ENCODE measurements at places on chromosomes 5 and 9. TPM values are rescaled to one million over a fixed set of nuclear protein-coding genes. Genes with fewer than 3 reads are reported as not detected.

Gene CDKN2B
- total RNA-seq = 0.33 TPM

DNA sequence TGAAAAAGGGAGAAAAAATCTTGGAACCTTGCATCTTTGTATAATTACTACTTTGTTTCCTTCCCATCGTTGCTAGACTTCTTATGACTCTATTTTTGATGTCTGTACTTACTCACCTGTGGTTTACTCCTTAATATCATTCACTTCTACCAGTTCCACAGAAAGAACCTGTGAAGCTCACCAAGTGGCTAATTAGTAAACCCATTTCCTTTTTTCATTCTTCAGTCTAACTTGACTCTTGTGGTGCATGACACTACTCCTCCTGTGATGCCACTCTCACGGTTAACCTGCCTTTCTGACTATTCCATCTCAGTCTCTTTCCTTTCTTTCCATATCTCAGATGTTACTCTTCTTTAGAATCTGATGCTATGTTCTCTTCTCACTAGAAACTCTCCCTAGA lies 14.6 kb downstream of the RECK start:
- DNase-seq = no peak

- no peak for DNase-seq
Measured at GRCh38 chr5:155101697-155102096, 88.1 kb downstream of the KIF4B start.

GRCh38 chr5:169164481-169164925 lies 136.4 kb downstream of the SLIT3 start:
- DNase-seq = no peak

GRCh38 chr5:123156577-123157296 lies 67.7 kb downstream of the PRDM6 start:
- DNase-seq = no peak

DNA sequence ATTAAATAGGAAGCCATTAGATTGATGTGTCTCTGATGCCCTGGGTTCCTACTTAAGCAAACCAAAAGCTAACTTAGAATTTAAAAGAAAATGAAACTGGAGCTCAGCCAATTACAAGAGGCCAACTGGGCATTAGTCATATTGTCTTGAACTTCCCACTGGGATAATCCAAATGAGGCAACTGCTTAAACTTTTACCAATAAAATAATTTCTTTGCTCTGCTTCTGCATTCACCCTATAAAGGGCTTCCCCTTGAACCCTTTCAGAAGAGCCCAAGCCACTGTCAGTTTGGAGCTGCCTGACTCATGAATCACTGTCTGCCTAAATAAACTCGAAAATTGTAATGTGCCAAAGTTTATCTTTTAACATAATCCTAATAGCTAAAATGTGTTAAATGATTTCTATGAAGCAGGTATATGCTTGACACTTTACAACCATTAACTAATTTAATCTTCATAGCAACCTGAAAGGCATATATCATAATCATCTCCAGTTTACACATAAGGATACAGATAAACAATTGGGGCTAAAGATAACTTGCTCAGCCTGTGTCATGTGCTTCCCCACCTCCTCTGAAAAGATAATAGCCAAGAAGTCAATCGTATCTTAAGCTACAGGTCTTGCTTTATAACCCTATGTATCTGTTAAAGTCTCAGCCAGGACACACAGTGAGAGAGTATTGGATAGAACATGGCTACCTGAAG lies 11.5 kb downstream of the GPR150 start:
- no peak for DNase-seq

DNA sequence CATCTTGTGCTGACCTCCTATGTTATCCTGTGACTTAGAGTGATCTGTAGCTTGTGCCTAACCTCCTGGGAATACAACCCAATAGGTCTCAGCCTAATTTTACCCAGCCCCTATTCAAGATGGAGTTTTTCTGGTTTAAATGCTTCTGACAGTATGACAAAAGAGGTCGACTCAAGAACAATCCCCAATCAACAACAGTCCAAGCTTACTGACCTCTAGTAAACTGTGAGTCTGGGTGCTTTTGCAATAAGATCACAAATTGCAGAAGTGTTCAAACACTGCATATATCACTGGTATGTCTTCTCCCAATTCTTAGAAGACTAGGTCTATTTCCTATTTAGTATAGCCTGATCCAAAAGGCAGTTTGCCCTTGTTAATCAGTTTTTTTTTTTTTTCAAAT lies 323.5 kb upstream of the PTGER4 start:
- DNase-seq = no peak

GRCh38 chr5:173896631-173897030 lies 8.5 kb downstream of the CPEB4 start:
- no peak for DNase-seq

DNA sequence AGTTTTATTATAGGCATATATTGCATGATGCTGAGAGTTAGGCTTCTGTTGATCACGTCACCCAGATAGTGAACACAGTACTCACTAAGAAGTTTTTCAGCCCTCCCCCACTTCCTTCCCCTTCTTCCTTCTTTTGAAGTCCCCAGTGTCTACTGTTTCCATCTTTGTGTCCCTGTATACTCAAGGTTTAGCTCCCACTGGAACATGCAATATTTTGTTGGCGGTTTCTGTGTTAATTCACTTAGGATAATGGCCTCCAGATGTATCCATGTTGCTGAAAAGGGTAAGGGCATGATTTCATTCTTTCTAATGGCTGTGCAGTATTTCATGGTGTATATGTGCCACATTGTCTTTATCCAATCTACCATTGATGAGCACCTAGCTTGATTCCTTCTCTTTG lies 764.3 kb downstream of the MTRR start:
- no peak for DNase-seq

DNA sequence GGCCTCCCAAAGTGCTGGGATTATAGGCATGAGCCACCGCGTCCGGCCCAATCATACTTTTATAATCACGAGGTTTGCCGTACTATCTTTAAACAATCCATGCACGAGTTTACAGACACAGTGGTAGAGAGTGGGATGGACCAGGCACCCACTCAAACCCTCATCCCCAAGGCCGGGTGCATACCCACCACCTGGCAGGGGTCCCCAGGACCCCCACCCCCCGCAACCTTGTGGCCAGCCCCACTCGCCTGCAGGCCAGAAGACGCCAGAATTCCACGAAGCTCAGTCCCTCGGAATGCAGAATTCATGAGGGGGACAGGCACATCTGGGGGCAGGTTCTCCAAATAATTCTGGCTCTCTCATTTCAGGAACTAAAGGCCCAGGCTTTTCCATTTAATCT lies 17.1 kb downstream of the NACC2 start:
- no peak for DNase-seq

Data from activated CD4-positive, alpha-beta T cell treated with anti-CD3 and anti-CD28 coated beads, Interleukin-2, amount 10 ng/mL, durations not matched to agents 24 days and 14 days (primary cell).